ENCODE measurements at places on chromosomes 13 and 19.

DNA sequence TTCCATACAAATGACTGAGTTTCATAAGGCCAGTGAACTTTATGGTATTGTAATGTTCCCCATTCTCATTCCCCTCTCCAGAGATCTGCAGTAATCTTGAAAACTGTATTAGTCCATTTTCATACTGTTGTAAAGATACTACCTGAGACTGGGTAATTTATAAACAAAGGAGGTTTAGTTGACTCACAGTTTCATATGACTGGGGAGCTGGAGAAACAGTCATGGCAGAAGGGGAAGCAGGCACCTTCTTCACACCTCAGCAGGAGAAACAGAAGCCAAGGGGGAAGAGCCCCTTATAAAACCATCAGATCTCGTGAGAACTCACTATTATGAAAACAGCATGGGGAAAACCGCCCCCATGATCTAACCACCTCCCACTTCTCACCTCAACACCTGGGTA, 318.7 kb upstream of the KLF12 start:
- DNase-seq: no peak

- DNase-seq: no peak
Observed at GRCh38 chr19:17348700-17349099, 11.3 kb downstream of the GTPBP3 start.

DNA sequence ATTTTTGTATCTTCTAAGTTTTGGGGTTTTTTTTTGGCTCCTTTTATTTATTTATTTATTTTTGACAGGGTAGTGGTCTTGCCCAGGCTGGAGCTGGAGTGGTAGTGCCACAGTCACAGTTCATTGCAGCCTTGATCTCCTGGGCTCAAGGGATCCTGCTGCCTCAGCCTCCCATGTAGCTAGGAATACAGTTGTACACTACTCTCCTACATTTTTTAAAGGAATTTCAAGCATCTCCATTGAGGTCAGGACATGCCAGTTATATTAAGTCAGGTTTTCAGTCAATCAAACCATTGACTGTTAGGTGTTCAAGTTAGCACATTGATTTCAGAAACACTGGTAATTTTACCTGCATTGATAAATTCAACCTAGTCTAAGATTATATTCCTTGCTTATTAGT, 480.5 kb upstream of the SPRY2 start:
- no peak for DNase-seq

DNA sequence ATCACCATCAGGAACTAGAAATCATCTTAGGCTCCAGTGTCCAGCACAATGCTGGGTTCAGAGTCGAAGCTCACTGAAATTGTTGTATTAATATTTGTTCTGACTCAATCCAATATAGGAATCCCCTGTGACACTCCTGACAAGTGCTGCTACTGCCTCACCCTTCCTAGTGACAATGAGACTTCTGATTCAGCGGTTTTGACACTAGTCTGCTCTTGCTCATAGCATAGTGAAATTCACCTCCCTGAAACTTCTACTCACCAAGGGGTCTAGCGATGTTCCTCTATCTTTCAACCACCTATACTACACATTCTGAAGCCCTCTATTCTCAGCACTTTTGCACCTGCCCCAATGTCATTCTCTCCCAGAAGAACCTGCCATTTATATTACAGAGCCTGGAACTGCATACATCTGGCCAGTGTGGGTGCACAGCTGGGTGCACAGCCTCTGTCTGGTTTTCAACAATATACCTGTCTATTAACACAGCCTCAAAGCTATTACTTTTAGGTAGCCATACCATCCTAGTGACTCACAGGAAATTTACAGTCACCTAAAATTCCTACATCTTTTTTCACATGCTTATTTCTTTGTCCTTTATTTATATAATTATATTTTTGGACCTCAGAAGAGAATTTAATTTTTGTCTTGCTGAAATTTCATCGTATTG, 88.3 kb downstream of the DOCK9 start:
- DNase-seq: no peak

DNA sequence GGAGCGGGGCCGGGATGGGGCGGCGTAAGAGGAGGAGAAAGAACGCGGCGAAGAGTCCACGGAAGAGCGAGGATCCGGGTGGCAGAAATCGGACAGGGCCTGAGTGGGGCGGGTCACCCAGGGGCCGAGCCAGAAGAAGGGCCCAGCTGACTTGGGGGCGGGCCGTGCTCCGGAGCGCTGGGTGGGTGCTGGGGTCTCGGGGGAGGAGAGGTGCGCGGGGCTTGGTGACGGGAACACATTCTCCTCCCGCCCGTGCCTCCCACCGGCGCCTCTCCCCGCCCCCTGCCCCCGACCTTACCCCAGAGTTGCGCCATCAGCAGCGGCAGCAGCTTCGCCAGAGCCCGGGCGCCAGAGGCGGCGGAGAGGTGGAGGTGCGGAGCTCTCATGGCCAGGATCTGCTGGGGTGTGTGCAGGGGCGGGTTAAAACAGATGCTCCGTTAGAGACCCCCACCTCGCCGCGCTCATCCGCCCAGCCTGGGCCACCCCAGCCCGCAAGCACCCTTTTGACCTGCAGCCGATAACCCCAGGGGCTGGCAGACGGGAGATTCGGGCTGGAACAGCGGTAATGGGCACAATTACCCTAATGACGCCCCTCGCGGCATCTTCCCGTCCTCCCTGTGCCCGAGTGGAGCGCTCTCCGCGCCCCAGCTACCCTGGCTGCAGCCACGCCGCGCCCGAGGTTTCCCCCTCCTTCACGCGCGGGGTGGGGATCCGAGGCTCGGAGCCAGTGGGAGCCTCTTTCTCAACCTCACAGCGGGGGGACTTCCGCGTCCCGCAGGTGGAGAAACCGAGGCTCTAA, 565 bp downstream of the KLK10 start:
- DNase-seq: no peak
